ENCODE measurements at places on chromosomes 7 and 10.

- no peak for DNase-seq
These were observed 49.6 kb upstream of the TPK1 start for GRCh38 chr7:144885478-144885877.

GRCh38 chr10:114151486-114151885, 22.5 kb downstream of the CCDC186 start:
- no peak for DNase-seq

GRCh38 chr10:79219322-79219957, 127.8 kb upstream of the PPIF start:
- no peak for DNase-seq

GRCh38 chr10:114372179-114372578, 32.1 kb downstream of the AFAP1L2 start:
- no peak for DNase-seq

DNA sequence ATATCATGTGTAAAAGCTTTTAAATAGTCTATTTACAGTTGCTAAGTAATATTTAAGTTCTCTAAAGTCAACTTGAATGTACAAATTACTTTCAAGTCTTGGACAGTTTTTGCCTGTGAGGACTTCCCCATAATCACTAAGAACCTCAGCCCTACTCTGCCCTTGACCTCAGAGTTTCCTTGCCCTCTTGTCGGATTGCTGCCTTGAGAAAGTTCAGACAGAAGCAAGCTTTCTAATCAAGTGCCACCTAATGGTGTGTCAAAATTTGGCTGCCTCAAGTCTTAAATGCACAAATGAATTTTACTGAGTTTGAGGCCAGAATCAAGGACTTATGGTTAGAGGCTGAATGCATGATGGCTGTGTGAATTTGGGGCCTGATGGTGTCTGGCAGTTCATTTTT, 88.3 kb upstream of the KAT6B start:
- no peak for DNase-seq

Data from kidney (tissue), 22 donors.